Stimulated activated CD4-positive, alpha-beta T cell treated with anti-CD3 and anti-CD28 coated beads, Interleukin-2, amount 100 ng/mL, for 24 hours (primary cell): ENCODE measurements at places on chromosomes 5 and 9.
A peak's percentile ranks its signal among the peaks of the same experiment; 100 is the strongest.

DNA sequence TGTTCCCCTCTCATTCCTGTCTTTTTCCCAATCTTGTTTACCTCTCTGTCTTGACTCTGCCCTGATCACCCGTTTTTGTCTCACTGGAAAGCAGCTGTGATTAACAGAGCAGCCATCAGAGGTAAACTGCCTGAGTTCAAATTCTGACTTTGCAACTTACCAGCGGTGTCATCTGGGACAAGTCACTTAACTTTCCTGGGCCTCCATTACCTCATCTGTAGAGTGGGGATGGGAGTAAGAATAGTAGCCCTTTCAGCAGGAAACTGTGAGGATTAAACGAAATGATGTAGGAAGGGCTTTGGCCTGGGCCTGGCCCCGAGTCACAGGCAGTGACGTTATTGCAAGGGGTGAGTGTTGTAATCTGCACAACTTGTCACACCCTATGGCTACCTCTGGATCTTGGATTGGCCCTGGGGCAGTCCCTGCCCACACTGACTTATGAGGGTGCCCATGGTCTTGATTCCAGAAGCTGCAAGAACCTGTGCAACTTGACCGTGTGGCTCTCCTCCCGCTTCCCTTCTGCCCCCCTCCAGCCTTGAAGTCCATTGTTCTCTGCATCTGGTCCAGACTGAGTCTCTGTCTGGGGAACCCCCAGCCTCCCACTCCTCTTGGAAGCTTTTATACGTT, 657 bp upstream of the PCDH12 start:
- no peak for DNase-seq

DNA sequence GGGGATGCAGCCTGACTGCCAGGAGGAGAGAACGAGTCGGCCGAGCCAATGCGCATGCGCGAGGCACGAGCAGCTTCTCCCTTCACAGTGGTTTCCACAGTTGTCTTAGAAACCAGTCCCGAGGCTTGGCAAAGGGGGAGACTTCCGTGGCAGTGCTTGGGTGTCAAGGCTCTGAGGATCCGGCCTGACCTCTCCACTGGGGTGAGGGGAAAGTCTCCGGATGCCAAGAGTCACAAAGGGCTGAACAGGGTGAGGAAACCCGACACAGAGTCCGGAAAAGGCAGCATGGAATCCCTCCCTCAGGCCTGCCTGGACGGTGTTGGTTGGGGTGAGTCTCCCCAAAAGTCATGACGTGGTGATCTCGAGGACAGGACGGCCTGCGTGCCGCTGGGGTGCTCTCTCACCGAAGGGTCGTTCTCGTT, 475.5 kb downstream of the SPATA31A7 start:
- no peak for DNase-seq

DNA sequence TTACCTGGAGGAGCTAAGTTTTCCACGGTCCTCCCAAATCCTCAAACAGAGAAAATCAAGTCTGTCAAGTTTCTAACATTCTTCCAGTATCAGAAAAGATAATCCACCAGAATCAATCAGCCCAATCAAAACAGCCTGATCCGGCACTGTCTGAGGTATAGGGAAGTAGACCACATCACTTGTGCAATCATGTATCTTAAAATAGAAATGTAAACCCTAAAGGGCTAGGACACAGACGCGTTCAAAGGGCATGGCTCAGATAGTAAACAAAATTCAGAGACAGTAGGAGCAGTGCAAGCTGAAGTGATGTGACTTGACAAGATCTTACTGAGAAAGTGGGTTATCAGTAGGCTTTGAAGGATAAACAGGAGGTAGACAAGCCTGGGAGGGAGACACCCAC, 252.4 kb upstream of the DAPK1 start:
- no peak for DNase-seq

DNA sequence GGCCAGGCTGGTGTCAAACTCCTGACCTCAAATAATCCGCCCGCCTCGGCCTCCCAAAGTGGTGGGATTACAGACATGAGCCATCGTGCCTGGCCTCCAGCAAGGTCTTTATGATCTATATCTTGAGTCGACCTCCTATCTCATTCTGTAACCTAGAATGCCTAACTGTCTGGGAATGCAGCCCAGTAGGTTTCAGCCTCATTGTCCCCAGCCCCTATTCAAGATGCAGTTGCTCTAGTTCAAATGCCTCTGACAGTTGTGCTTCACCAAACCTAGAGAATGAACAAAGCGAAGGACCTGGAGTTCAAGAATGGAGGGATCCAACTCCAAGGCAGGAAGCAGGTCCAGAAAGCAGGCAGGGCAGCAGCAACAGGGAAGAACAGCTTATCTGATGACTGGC, 30.8 kb downstream of the GLRX start:
- DNase-seq, result no peak

DNA sequence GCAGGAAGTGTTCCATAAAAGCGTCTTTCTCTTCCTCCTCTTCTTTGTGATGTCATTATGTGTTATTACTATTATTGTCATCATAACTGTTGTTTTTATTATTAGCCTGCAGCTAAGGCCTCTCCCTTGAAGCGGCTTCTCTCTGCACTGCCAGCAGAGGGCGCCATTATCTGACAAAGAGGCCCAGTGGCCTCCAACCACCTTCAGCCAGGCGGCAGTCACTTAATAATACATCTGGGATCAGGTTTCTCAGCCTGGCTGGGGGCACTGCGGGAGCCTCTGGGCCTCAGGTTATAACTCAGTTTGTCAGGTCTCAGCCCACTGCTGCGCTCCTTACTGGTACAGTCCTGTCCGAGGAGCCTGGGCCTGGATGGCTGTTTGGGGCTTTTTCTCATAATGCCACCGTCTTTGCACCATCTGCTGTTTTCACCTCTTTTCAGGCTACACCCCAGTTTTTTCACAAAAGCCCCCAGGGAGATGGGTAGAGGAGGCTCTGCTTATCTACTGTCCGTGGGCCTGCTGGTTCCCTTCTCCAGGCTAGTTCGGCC, 281.9 kb downstream of the NSG2 start:
- DNase-seq, result peak; percentile 46

GRCh38 chr5:526456-527088, 2.3 kb upstream of the SLC9A3 start:
- DNase-seq, result no peak

GRCh38 chr5:53956632-53957031, 353.7 kb downstream of the ARL15 start:
- no peak for DNase-seq

DNA sequence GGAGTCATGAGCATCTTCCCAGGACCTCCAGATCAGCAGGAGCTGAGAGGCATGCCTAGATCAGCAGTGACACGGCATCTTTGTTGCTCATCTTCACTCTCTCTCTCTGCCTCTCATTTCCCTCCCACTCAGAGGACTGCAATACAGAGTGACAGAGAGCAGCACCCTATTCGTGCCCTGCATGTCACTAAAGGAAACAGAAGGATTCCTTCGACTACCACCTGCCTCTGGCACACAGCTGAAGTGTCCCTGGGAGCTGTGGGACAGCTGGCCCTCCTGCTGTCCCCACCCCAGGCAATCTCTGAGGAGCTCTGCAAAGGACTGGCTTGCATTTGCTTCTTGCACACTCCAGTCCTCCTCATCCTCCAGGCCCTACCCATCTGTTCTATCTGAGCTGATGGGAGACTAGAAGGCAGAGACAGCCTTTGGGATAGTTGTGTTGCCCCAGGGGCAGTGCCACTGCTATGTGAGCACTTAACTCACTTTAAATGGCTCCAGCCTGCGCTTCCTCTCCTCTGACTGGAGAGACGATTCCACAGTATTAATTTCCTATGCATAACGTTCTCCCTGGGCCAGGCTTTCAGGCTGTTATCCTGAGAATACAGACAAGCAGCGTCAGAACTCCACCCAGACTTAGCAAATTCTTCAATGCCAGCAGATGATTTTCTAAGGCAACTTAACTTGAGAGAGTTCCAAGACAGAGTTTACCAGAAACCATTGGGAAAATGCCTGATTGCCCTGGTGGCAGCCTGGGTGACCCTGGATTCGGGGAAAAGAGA, 167.6 kb upstream of the MAP1B start:
- DNase-seq, result no peak

GRCh38 chr9:17185481-17186029, 50.7 kb downstream of the CNTLN start:
- no peak for DNase-seq

DNA sequence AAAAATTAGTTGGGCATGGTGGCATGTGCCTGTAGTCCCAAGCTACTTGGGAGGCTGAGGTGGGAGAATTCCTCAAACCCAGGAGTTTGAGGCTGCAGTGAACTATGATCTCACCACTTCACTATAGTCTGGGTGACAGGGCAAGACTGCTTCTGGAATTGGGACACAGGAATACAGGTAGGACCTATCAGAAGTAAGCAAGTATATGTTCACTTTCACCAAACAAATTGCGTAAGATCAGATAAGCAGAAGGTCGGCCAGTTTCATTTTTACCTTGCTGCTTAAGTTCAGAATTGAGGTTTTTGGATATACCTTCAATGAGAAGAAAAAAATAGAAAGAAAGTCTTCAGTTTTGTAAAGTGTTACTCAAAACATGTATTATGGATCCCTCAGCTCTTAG, 171.7 kb downstream of the MAT2B start:
- DNase-seq, result no peak

DNA sequence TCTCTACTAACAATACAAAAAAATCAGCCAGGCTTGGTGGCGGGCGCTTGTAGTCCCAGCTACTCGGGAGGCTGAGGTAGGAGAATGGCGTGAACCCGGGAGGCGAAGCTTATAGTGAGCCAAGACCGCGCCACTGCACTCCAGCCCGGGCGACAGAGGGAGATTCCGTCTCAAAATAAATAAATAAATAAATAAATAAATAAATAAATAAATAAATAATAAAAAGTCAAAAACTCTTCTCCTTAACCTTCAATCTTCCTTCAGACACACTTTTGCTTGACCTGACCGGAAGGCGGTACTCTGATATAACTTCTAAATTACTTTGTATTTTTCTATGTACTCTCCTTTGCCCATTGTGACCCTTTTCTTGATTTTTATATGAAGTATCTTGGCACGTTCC, 302.1 kb downstream of the SLF1 start:
- no peak for DNase-seq

- no peak for DNase-seq
These were observed 383.0 kb downstream of the DIRAS2 start for GRCh38 chr9:90259311-90260246.

DNA sequence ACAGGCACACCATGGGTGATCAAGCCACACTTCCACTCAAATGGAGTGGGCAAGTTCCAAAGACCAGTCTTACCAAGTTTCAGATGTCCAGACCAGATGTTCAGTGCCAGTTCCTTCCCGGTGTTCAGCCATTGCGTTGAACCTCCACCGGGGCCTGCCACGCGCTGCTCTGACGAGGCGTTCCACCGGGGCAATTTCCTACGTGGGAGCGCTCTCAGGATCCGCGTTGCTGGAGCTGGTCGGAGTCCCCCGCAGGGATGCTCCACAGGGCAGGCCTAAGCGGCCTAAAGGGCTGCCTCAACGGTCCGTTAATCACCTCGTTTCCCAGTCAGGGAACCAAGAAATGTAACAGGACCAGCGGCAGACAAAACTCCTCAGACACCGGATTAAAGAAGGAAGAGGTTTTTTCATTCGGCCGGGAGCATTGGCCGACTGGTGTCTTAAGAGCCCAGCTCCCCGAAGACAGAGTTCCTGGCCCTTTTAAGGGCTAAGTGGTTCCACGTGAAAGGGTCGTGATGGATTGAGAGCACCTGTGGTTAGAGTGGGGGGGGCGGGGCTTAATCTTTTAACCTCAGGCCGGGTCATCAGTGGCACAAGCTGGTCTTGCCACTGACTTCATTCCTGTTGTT, 35.7 kb upstream of the PPP1R26 start:
- no peak for DNase-seq

GRCh38 chr5:72956324-72957140, 691 bp downstream of the FCHO2 start:
- peak; percentile 33 for DNase-seq

DNA sequence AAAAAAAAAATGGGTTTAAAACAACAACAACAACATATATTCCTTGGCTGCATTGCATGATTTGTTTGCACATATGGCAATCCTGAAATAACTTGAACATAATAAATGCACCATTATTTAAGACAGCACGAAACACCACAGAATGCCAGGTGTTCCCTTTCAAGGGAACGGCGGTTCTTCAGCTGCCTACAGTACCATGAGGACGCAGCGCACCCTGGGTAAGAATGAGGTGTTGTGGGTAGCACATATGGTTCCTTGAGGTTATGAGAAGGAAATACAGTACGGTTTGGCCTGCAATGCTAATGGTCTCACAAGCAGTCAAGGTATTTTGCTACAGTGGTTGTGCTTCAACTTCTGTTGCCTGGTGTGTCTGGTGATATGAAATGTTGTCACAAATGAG, 174.8 kb downstream of the SLC12A2 start:
- no peak for DNase-seq

- peak; percentile 22 for DNase-seq
These were observed 7.0 kb downstream of the DIPK1B start for GRCh38 chr9:136719195-136719880.

GRCh38 chr5:59317023-59317773, 576.3 kb downstream of the PDE4D start:
- no peak for DNase-seq

- DNase-seq, result no peak
These were observed 115.5 kb upstream of the RUSC2 start for GRCh38 chr9:35374436-35374835.

DNA sequence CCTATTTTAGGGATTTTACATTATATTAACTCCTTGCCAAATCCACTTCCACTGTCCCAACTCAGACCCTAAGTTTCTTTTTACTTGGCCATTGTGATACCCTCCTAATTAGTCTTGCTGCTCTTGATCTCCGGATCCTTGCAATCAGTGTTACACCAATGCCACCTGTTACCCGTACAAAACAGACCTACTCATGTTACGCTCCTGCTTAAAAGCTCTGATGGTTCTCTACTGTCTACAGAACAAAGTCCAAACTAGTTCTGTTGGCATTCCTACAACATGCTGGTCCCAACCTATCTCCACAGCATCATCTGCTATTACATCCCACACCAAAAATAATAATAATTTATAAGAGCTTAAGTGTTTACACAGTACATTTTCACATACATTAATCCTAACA, 9.8 kb downstream of the ECPAS start:
- no peak for DNase-seq

- no peak for DNase-seq
These were observed 29.4 kb upstream of the TTLL11 start for GRCh38 chr9:122122468-122122867.

- DNase-seq, result no peak
These were observed 8.1 kb downstream of the OSMR start for GRCh38 chr5:38853753-38854470.

DNA sequence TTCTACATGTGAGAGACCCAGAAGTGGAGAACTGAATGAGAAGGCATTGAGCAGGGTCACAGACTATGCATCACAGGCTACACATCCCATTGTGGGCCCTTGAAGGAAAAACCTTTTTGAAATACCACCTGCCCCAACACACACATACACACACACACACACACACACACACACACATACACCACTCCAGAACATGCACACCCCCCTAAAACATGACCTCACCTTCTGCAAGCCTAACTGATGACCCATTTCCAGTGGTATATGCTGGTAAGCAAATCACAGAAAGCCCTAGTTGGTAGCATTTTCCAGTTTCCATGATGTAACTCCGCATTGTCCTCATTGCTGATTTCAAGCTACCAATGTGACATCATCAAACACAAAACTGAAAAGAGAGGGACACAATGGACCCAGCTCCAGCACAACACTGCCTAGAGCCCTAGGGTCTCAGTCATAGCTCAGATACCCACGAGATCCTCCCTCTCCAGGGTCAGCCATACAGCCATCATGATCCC, 36.4 kb downstream of the THBS4 start:
- no peak for DNase-seq
